Activated naive CD8-positive, alpha-beta T cell treated with anti-CD3 and anti-CD28 coated beads for 36 hours (primary cell): ENCODE measurements at places on chromosomes 2 and 18. TPM values are rescaled to one million over a fixed set of nuclear protein-coding genes. Genes with fewer than 3 reads are reported as not detected.

DNA sequence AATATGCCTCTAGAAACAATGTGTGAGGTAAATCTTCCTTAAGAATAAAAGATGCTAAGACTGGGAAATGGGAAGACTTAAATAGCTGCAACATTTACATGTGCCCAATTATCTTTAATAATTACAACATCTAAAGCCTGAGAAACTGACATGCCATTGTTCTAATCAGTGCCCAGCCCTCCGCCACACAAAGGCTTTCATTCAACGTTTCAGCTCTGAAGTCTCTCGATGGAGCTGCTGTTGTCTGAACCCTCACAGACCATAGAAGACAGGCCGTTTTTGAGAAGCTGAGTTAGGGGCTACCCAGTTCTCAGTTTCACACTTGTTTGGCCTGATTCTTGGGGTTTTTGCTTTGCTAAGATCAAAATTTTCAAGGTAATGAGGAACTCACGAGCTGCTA, 315.4 kb upstream of the CHST9 start:
- DNase-seq = no peak

GRCh38 chr2:226802573-226802972, 3.0 kb upstream of the IRS1 start:
- no peak for DNase-seq

- no peak for DNase-seq
These were observed 48.7 kb downstream of the RRM2 start for GRCh38 chr2:10171006-10171800.

GRCh38 chr2:134296301-134296700, 42.4 kb downstream of the MGAT5 start:
- no peak for DNase-seq

DNA sequence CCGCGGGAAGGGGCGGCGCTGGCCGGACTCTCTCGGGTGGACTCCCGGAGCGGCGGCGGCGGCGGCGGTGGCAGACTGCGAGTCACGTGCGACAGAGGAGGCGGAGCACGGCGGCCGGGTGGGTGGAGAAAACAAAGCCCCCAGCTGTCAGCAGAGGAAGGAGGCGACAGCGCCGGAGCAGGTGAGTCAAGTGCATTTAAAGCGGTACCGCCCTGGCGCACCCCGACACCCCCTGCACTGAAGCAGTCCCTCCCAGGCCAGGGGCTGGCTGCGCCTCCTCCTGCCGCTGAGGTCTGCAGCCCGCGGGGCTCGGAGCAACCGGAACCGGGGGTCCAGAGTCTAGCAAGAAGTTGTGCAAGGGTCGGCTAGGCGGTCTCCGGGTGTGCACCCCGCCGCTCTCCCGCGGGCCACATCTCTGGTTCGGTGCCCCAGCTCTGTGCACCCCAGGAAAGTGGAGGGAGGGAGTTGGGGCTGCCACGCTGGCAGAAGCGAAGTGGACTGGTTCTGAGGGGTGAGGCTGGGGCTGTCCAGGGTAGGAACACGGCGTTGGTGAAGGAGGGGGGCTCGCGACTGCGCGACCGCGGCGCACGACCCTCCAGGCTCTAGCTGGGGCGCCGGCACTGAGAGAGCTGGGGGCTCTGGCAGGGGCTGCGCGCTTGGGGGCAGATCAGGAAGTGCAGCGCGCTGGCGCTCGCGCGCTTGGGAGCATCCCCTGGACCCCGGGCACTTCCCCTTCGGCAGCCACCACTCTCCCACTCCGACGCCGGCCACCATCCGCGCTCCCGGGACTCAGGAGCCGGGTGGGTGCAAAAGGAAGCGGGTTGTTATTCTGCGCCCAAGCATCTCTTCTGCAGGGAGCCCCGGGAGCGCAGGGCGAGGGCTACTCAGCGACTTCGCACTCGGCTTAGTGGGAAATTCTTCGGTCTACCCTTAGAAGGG, 64.0 kb upstream of the MAPRE2 start:
- peak; percentile 83 for DNase-seq

DNA sequence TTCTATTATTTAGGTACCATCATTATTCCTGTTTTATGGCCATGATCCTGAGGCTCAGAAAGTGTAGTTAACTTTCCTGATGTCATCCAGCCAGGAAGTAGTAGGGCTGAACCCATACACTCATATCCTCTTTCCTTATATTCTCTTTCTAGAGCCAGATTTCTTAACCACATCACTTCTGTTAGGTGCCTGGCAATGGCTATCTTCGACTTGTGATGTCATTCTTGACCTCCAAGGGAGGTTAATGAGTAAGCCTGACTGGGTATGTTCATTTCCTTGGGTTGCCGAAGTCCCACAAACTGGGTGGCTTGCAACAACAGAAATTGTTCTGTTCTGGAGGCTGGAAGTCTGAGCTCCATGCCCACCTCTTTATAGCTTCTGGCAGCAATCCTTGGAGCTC, 43.4 kb downstream of the ITGB6 start:
- DNase-seq = no peak

- peak; percentile 65 for DNase-seq
These were observed at the start of gene POU3F3 for GRCh38 chr2:104853534-104854497. Gene POU3F3, plus strand, starts transcription at chr2:104854115. Its CDS starts 1,396 bp downstream, at chr2:104855511.

- DNase-seq = no peak
These were observed 602.0 kb upstream of the CELF4 start for GRCh38 chr18:38167623-38168022.

- DNase-seq = no peak
These were observed 2.4 kb downstream of the NFATC1 start for GRCh38 chr18:79397830-79398761.

GRCh38 chr2:43070676-43071502, 155.5 kb downstream of the ZFP36L2 start:
- DNase-seq = no peak

DNA sequence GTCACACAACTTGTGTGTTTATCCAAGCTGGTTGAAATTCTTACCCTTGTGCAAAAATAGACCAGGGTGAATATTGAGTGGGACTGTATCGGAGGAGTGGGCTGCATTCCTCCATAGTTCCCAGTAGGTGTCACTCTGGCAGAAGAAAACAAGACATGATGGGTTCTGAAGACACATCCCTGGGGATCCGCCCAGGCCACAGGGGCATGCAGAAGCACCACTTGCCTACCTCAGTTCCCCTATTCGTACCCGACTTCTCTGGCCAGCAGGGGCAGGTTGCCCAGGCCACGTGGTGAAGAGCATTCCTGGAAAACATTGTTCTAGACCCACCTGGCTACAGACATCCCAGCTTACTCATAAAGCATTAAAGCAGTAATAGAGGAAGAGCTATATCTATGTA, 168.2 kb downstream of the FAM210A start:
- DNase-seq = peak; percentile 38

DNA sequence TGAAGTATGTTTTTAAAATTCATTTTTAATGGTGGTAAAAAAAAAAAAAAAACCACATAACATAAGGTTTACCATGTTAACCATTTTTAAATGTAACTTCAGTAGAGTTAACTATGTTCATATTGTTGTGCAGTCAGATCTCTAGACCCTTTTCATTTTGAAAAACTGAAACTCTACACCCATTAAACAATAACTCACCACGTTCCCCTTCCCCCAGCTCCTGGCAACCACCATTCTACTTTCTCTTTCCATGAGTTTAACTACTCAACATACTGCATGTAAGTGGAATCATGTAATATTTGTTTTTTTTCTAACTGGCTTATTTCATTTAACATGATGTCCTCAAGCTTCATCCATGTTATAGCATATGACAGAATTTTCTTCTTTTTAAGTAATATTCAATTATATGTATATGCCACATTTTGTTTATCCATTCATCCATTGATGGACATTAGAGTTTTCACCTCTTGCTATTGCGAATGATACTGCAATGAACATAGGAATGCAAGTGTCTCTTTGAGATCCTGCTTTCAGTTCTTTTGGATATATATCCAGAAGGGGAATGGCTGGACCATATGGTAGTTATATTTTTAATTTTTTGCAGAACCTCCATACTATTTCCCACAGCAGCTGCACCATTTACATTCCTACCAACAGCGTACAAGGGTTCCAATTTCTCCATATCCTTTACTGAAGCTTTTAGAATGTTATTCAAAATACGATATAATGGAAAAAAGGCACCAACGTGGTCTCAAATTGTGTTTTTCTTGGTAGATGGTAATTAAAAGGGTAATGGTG, 91.0 kb downstream of the SPTBN1 start:
- no peak for DNase-seq

GRCh38 chr2:150370561-150370960, 116.9 kb downstream of the RND3 start:
- DNase-seq = no peak

GRCh38 chr2:56313500-56313921, 129.7 kb downstream of the CCDC85A start:
- DNase-seq = no peak

DNA sequence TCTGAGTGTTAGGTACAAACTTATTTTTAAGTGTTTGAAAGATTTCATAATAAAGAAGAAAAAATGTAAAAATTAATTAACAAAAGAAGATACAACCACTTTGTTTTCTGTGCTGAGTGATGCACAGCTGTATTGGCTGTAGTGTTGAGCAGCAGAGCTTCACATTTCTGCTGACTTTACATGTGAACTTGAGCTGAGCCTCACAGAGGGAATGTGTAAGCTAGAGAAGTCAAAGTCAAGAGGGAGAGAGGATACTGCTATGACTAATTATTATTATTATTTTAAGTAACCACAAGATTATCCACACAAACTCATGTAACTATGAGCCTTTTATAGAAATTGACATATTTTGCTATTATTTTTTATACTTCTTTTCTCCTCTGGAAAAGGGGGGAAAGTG, 159.1 kb upstream of the ZSWIM2 start:
- no peak for DNase-seq

DNA sequence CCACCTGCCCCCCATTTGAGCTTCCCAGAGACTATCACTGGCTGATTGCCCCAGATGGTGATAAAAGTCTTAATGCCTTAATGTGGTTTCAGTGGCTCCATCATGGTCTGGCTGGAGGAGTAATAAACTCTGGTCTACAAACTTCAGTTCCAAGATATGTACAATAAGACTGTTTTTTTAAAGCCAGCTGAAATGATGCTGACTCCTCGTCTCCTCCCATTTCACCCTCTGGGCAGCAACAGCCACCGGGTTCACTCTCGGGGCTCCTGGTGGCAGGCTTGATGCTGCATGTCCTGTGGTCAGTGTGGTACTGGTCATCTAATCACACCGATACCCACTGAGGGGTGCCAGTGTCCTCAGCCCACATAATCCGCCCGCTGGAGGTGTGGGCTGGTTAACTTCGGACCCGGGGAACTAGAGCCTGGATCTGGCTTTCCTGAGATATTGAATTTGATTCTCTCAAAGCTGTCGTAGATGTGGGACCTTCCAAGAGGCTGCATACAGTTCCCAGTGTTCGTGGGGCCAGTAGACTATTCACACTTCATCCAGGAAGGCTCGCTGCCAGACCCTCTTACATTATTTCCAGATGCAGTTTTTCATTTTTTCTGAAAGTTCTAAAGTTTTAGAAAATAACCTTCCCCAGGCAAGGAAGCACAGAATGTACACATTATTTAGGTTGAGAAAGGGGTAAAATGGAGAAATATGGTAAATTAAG, 95.3 kb downstream of the GALR1 start:
- no peak for DNase-seq

DNA sequence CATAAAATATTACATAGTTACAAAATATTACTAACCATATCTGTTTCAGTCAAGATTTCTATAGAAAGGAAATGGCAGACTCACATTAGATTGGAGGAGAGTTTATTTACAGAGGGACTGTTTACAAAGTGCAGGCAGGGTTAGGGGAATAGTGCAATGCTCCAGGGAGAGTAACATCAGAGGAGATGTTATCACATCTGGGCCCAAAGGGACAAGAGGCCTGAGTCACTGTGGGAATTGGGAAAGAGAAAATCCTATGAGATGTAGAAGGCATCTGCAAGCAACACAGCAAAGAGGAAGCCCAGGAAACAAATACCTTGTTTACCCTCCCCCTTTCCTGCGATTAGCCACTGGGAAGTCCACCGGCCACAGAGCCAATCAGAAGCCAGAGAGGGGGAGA, 227.3 kb upstream of the TANK start:
- DNase-seq = no peak

DNA sequence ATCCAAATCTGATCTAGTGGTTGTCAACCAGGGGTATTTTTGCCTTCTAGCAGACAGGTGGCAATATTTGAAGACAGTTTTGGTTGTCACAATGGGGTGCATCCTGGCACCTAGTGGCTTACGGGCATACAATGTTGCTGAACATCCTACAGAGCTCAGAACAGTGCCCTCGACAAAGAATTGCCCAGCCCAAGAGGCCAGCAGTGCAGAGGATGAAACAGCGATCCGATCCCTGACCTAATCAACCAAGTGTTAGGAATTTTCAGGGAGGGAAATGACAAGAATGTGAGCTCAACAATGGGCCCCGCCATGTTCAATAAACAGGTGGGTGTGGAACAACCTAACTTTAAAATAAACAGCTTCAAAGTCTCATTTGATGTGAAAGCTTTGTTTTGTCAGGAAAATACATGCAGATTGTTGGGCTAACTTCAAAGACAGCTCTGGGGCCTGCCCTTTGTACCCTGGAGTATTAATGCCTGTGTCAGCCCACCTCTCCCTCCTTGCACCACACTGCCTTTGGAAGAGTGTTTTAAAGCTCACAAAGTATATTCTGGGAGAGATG, 22.5 kb upstream of the SCYGR5 start:
- DNase-seq = no peak

- no peak for DNase-seq
These were observed 83.8 kb upstream of the TLK1 start for GRCh38 chr2:171244466-171244969.

GRCh38 chr2:60095903-60096302, 457.6 kb downstream of the BCL11A start:
- DNase-seq = no peak

DNA sequence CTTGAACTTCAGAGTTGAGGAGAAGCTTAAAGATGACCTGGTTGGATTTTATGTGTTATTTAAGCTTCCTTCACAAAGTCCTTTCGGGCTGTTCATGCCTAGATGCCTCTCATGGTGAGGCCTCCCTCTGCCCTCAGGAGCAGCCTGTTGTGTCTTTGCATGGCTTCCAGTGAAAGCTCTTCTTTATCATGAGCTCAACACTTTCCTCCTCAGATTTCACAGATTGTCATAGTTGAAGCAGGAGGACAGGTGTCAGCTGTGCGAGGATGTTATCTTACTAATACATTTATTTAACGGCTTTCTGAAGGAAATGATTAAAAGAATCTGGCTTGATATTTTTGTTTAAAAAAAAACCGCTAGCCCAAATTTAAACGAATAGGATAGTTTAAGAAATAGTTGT, 48.8 kb upstream of the ITSN2 start:
- no peak for DNase-seq

GRCh38 chr2:46171996-46172546, 125.1 kb upstream of the EPAS1 start:
- DNase-seq = no peak

GRCh38 chr2:119157850-119158511, 570 bp downstream of the C1QL2 start:
- no peak for DNase-seq

GRCh38 chr2:187826023-187826422, 271.8 kb upstream of the TFPI start:
- no peak for DNase-seq

The RASGRP3 gene
- total RNA-seq = 5.5 TPM

The PCARE gene
- total RNA-seq = not detected

The STARD7 gene
- 229 TPM for total RNA-seq

The FAM98A gene
- total RNA-seq = 74.3 TPM

The CD302 gene
- 0.37 TPM for total RNA-seq

The GAREM2 gene
- 2.7 TPM for total RNA-seq

The FSIP2 gene
- not detected for total RNA-seq

The LTBP1 gene
- total RNA-seq = 0.14 TPM

The POTEI gene
- total RNA-seq = not detected

The GPR39 gene
- not detected for total RNA-seq

The M1AP gene
- 0.23 TPM for total RNA-seq

The RAD51AP2 gene
- total RNA-seq = not detected

The TMEM200C gene
- total RNA-seq = not detected

The RTP5 gene
- not detected for total RNA-seq

The ANKRD30BL gene
- not detected for total RNA-seq

The ASB18 gene
- total RNA-seq = not detected

The RHOB gene
- total RNA-seq = 13.4 TPM

The CIB4 gene
- total RNA-seq = not detected
